ENCODE measurements at places on chromosomes 1 and 21. TPM values are rescaled to one million over a fixed set of nuclear protein-coding genes. Genes with fewer than 3 reads are reported as not detected.
A peak's percentile ranks its signal among the peaks of the same experiment; 100 is the strongest.

Gene CNKSR1
- 1.5 TPM for total RNA-seq

Gene NFASC
- total RNA-seq: 0.24 TPM

DNA sequence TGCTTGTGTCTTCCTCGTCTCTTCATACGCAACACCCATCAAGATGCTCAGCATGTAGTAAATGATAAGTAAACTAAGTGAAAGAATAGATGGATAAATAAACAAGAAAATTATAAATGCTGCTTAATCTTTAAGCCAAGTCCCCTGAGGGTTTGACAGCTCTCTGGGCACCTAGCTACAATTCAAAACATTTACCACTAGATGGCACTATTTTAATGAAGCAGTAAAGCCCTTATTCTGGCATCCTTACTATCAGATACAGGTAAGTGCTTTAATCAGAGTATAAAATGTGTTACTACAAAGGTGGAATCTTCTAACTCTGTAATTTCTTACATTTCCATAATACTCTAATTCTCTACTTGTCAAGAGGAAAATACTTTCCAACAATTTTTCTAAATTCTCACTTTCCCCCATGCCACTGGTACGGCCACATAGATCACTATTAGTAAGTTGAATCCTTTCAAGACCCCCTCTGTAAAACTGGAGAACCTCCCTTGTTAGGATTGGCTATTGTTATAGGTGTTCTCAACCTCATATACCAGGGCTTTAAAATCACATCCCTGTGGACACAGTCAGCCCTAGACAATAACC, 137.8 kb downstream of the BARHL2 start:
- no peaks in the 10 kb centered on the region for H3K27me3 ChIP-seq
- no peak overlapping the region for H3K4me3 ChIP-seq
- no peaks in the 10 kb centered on the region for H3K4me1 ChIP-seq
- H3K36me3 ChIP-seq: no peaks in the 10 kb centered on the region
- H3K27ac ChIP-seq: no peak overlapping the region

GRCh38 chr1:31238612-31238985, 1.1 kb downstream of the NKAIN1 start:
- H3K4me3 ChIP-seq: no peak overlapping the region
- no peak overlapping the region for H3K27ac ChIP-seq
- H3K27me3 ChIP-seq: peaks cover 56% of the 10 kb centered on the region
- H3K36me3 ChIP-seq: no peaks in the 10 kb centered on the region

- no peak for DNase-seq
- no peak overlapping the region for H3K4me3 ChIP-seq
- H3K27ac ChIP-seq: no peak overlapping the region
- peaks cover 31% of the 10 kb centered on the region for H3K36me3 ChIP-seq
- peaks cover 3% of the 10 kb centered on the region for H3K4me1 ChIP-seq
Observed at GRCh38 chr21:37153935-37154350, 80.9 kb downstream of the TTC3 start.

DNA sequence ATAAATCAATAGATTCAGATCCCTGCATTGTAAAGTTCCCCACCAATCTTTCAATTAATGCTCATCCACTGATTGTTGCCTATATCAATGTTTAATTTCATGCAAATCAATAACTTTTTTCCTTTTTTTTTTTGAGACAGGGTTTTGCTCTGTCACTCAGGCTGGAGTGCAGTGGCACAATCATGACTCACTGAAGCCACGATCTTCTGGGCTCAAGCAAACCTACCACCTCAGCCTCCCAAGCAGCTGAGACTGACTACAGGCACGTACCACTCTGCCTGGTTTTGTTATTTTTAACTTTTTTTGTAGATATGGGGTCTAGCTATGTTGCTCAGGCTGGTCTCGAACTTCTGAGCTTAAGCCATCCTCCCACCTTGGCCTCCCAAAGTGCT, 25.7 kb downstream of the DIO1 start:
- H3K36me3 ChIP-seq: peaks cover 18% of the 10 kb centered on the region
- DNase-seq: peak; percentile 41
- H3K4me1 ChIP-seq: peaks cover 32% of the 10 kb centered on the region
- peak overlapping the region; percentile 73 for H3K27ac ChIP-seq
- H3K27me3 ChIP-seq: no peaks in the 10 kb centered on the region
- no peak overlapping the region for H3K4me3 ChIP-seq

DNA sequence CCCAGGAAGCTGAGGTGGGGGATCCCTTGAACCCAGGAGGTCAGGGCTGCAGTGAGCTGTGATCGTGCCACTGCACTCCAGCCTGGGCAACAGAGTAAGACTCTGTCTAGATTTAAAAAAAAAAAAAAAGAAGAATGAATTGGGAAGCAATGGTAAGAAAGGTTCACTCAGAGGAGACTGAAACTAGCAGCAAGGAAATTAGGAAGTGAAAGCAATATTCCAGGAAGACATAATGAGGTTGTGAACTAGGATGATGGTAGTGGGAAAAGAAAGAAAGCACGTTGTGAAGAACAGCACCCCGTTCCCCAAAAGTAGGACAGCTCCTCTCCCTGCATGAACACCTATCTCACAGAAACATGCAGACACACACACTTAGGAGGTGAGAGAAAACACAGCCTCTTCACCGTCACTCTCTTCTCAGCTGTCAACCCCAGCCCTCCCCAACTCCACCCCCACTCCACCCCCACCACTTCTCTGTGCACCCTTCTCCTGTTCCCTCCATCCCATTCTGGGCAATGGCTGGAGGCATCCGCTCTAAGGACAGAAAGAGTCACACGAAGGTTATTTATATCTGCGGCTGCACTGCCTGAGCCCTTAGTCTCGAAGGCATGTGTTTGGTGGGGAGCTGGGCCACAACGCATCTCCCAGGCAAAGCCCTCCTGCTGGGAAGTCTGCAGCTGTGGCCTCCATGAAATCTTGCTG, 101.8 kb upstream of the LPGAT1 start:
- peaks cover 25% of the 10 kb centered on the region for H3K4me1 ChIP-seq
- no peak overlapping the region for H3K27ac ChIP-seq
- H3K4me3 ChIP-seq: no peak overlapping the region
- DNase-seq: no peak
- no peaks in the 10 kb centered on the region for H3K36me3 ChIP-seq
- peaks cover 3% of the 10 kb centered on the region for H3K27me3 ChIP-seq

- DNase-seq: no peak
- H3K27ac ChIP-seq: no peak overlapping the region
- H3K27me3 ChIP-seq: no peaks in the 10 kb centered on the region
- no peaks in the 10 kb centered on the region for H3K36me3 ChIP-seq
Observed at GRCh38 chr1:72369069-72369757, 86.9 kb upstream of the NEGR1 start.

- no peak overlapping the region for H3K4me3 ChIP-seq
- no peaks in the 10 kb centered on the region for H3K36me3 ChIP-seq
- no peaks in the 10 kb centered on the region for H3K4me1 ChIP-seq
- H3K27me3 ChIP-seq: peaks cover under 1% of the 10 kb centered on the region
- DNase-seq: no peak
Observed at GRCh38 chr21:43290421-43291346, 121.9 kb downstream of the CRYAA start.

Data from activated CD4-positive, alpha-beta memory T cell treated with anti-CD3 and anti-CD28 coated beads for 36 hours (primary cell).